NCI-H460 (cell line): ENCODE measurements at places on chromosomes 12 and 14. TPM values are rescaled to one million over a fixed set of nuclear protein-coding genes. Genes with fewer than 3 reads are reported as not detected.

The SLCO1A2 gene
- total RNA-seq = not detected in 2 replicates

The EML1 gene
- total RNA-seq = 9.7 and 12.7 TPM in 2 replicates

DNA sequence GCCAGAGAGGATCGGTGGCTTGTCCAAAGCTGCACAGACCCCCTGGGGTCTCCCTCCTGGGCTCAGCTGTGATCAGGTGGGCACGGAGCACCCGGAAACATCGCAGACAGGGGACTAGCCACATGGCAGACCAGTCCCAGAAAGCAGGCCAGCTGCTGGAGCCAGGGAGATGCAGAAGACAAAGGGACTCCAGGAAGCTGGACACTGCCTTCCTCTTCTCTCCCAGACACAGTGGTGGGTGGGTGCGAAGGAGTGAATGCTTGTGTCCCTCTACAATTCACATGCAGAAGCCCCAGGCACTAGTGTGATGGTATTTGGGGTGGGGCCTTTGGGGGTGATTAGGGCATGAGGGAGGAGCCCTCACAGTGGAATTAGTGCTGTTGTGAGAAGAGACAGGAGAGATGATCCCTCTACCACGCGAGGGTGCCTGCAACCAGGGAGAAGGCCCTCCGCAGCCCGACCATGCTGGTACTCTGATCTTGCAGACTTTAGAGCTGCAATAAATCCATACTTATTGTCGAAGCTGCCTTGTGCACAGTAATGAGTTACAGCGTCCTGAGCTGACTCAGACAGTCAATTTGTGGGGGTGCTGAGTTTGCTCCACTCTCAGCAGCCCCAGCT, 95.2 kb downstream of the CALM1 start:
- no peak for DNase-seq

DNA sequence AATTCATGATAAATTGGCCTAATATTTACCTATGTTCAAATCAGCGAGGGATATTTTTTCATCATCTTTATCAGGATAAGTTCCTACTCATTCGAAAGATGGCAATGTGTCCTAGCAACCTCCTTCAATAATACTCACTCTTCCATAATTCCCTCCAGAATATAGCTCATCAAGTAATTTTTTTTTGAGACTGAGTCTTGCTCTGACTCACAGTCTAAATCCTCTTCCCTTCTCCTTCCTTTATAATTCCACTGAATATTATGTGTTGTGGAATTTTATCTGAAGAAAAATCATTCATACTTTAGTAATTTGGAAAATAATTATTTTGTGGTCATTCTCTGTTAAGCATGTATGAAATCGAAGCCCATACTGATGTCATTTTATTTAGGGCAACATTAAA, 663.8 kb downstream of the FLRT2 start:
- no peak for DNase-seq

- DNase-seq = no peak
Measured at GRCh38 chr12:111437816-111438454, 32.2 kb downstream of the SH2B3 start.

The LRRC43 gene
- not detected in 2 replicates for total RNA-seq

The TCL1B gene
- total RNA-seq = not detected in 2 replicates

DNA sequence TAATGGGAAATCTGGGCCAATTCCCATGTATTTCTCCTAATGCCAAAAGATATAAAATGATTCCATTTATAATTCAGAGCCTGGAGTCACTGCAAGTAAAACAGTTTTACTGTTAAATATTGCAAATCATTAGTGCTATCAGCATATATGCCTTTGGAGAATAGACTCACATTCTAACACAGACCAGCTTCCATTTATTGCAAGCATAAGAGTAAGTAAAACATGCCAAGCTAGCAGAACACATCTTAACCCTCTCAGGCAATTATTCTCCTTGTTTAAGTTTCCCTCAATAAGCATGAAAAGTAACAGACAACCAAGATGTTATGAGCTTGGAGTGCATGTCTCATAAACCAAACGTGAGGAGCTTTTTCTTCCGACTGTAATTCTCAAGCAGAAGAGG, 173.9 kb upstream of the GRIP1 start:
- no peak for DNase-seq

The SETD1B gene
- 4.0 and 4.8 TPM in 2 replicates for total RNA-seq

GRCh38 chr12:1931642-1932041, 13.2 kb upstream of the CACNA2D4 start:
- no peak for DNase-seq

- no peak for DNase-seq
Measured at GRCh38 chr14:73794146-73794545, 57.5 kb upstream of the PTGR2 start.

GRCh38 chr12:32476446-32476845, 77.1 kb downstream of the FGD4 start:
- no peak for DNase-seq

DNA sequence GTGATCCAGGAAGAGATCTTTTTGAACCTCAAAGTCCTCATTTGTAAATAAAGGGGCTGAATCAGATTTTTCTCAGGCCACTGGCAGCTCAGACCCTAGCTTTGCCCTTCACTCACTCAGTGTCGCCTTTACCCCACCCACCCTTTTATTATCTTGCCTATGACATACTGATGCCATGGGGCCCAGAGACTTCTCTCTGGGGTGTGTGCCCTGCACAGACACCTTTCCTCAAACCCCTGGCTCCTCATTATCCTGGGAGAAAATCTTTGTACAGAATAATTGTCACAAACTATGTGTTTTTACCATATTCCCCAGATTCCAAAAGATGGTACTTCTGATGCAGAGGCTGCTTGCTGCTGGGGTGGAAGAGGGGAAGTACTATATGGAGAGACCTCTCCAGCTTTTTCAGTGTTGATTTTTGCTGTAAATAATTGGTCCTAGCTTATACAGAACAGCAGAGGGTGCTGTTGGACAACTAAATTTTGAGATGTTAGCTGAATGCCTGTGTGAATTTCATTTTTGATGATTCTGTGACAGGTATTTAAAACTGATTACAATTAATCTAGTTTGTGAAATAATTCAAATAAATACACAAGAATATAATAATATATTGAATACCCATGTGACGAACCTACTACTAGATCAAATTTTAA, 53.9 kb upstream of the DCD start:
- peak; percentile 56 for DNase-seq

DNA sequence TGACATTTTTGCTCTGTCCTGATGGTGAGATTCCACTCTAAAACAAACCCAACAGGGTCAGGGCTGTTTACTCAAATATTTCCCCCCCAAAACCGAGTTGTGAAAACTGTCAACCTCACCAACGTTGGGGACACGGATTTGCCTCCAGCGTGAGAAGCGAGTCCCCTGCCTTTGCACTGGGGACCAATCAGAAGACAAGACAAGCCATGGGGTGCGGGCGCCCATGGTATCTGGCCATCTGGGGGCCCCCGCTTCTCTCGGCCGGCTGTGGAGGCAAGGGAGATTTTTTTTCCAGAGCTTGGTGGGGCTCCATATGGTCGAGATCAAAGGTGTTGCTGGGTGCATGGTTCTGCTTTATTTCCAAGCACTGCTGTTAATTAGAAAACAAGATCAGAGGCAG, 272.1 kb downstream of the BCL11B start:
- no peak for DNase-seq

DNA sequence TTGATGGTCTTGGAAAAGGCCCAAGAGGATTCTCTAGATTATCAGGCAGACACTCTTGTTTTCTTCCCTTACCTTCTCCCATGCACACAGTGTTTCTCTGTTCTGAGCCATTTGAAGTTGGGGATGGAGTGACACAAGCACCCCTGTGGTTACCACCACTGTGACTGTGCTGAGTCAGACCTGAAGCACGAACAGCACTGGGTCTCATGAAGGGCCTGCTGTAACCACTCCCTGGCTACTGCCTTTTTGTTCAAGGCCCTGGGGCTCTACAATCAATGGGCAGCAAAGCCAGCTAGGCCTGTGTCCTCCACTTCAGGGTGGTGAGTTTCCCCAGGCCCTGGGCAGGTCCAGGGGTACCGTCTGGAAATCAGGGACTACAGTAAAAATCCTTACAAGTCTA, 65.5 kb downstream of the TSPAN8 start:
- DNase-seq = no peak

DNA sequence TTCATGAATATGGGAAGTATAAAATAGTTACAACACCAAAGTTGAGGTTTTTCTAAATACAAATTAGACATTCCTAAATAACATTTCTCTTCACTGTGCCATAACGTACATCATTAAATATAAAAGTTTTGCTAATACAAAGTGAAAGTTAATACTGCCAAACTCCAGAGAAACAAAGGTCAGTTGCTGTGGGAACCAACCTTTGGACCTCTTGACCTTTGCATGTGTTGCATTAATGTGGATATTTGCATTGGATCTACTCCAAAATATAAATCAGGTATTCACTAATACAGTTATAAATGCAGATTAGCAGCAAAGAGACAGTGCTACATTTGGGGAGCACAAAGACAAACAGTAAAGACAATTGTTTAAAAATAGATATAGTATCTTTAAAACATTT, 366.0 kb upstream of the USP15 start:
- DNase-seq = no peak

The OAS1 gene
- 133 and 137 TPM in 2 replicates for total RNA-seq

The RNF41 gene
- total RNA-seq = 92.7 and 102 TPM in 2 replicates
